Left colon (tissue), 2 donors: ENCODE measurements at places on chromosomes 2 and 18.

DNA sequence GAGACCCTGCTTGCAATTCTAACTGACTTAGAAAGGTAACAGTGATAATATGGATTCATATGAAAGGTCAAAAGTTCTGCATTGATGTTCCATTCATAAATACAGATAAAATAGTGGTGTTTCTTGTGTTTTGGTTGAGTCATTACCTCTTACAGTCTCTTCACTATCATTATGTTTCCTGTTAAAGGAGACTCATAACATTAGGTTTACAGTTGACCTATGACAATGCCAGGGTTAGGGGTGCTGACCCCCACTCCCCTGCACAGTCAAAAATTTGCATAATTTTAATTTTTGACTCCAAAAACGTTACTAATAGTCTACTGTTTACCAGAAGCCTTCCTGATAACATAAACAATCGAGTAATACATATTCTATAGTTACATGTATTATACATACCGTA lies 75.4 kb downstream of the VRK2 start:
- no peak for DNase-seq

DNA sequence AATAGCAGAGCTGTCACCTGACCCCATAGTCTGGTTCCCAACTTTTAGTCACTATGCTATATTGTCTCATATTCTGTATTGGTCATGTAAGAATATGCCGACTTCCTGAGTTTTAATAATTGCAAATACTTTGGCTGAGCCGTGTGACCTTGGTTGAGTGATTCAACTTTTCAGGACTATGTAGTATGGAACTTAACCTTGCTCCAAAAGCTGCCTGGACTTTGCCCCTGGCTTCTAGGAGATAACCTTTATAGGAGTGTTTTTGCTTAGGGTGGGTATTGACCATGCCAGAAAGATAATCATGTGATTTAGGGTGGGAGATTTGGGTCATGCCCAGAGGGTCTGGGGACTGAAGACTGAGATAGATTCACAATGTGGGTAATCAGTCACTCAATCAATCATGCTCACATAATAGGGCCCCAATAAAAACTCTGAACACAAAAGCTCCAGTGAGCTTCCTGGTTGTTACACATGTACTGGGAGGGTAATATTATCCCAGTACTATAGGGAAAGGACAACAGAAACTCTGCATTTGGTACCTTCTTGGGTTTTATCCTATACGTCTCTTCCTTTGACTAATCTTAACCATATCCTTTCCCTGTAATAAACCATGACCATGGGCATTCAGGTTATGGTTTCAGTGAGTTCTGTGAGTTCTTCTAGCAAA lies 235.6 kb downstream of the RNF152 start:
- DNase-seq: peak; percentile 21

DNA sequence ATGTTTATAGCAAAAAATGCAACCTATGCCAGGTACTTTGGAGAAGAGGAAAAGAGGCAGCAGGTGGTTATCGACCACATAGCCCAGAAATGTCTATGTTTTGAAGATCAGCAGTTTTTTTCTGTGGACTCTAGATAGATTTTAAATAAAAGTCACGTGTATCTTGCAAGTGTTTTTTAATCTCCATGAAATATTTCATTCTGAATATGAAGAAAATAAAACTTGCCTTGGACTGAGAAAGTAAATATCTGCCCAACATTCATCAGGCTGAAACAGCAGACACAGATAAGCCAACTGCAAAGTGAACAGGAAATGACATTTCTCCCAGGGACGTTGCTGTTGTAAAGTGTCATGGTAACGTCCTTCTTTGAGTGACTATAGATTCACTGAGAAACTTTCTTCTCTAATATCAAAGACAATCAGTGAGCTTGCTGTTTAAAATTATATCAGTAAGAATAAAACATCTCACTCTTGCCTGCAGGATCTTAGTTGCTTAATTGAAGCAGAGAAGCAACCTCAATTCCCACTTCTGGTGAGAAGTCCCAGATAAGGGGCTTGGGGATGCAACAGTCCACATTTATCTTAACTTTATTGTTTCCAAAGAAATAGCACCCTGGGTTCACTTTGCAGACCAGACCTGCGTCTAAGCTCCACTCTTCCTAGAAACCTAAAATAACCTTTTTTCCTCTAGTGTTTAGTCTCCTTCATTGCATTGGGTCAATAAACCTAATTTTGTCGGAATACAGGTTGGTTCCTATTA lies 6.3 kb downstream of the MYOM1 start:
- DNase-seq: no peak

DNA sequence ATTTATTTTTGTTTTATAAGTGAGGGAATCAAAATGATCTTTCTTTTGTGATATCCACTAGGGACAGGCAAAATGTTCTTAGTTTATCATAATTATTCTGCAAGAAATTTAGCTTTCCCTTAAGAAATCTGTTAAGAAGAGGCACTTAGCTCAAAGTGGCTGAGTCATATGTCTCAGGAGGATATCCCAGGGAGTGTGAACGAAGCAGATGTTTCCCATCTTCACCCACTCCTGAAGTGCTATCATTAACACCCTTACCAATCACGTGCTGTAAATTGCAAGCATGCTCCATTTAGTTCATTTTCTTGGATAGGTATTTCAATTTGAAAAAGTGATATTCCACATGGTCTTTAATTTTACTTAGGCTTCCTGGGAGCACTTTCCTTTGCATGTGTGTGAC lies 774.3 kb upstream of the TMEFF2 start:
- no peak for DNase-seq

DNA sequence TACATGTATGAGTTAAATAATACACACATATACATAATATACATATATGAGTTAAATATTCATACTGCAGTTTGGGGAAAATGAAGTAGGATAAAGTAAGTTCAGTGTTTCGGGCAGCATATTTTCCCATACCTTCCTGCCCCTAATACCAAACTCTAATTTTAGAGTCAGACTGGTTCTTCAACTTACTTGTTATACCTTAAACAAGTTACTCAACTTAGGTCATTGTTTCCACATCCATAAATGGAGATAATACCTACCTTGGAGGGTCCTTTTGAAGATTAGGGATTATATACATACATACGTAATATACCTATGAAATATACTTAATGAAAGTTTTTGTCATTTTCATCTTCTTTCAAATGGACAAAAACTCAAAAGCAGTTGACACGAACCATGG lies 8.4 kb downstream of the MEMO1 start:
- DNase-seq: no peak

GRCh38 chr18:49988733-49989132 lies 175.4 kb upstream of the ACAA2 start:
- DNase-seq: no peak

DNA sequence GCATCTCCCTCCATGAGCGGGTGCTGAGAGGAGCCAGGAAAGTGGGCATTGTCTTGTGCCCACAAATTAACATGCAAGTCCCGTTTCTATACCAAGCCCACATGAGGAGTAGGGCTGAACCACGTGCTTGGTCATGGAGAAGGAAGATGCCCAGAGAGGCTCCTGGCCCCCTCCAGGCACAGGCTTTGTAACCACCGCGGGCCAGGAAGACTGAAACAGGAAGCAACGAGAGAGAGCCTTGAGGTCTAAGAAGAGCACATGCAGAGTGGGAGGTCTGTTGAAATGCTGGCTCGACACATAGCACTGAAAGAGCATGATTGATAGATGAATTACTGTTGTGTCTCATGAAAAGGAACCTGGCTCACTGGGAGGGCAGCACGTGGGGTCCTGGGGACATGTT lies 36.3 kb downstream of the VWA3B start:
- no peak for DNase-seq
